ENCODE measurements at places on chromosomes 16 and 17.

- no peak for DNase-seq
Observed at GRCh38 chr17:70610161-70610560, 440.8 kb downstream of the KCNJ2 start.

- no peak for DNase-seq
Observed at GRCh38 chr16:85994492-85995490, 95.8 kb downstream of the IRF8 start.

DNA sequence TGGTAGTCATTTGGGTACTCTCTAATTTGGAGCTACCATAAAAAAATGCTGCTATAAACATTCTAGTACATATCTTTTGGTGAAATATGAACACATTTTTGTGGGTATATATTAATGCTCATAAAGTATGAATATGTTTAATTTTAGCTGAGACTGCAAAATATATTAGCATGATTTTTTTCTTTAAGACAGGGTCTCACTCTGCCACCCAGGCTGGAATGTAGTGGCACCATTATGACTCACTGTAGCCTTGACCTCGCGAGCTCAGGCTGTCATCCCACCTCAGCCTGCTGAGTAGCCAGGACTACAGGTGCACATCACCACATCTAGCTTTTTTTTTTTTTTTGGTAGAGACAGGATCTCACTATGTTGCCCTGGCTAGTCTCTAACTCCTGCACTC, 371.7 kb downstream of the SOX9 start:
- no peak for DNase-seq

DNA sequence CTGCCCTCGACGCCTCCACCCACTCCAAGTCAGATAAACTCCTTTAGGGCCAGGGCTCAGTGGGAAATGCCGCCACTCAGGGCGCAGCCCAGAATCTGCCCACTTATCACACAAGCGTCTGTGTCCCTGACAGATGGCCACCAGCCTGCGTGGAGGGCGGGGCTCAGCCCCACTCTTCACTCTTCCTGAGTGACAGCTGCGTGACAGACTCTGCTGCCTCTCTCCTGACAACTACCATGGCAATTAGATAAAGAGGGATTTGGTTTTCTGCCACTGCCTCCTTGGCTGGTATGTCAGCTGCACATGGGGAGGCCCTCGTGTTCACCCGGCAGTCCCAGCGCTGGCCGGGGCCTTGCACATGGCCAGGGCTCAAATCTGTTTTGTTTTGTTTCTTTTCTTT, 96.2 kb downstream of the RTN4RL1 start:
- DNase-seq = no peak

GRCh38 chr16:58026139-58026704, 668 bp downstream of the MMP15 start:
- DNase-seq = no peak

DNA sequence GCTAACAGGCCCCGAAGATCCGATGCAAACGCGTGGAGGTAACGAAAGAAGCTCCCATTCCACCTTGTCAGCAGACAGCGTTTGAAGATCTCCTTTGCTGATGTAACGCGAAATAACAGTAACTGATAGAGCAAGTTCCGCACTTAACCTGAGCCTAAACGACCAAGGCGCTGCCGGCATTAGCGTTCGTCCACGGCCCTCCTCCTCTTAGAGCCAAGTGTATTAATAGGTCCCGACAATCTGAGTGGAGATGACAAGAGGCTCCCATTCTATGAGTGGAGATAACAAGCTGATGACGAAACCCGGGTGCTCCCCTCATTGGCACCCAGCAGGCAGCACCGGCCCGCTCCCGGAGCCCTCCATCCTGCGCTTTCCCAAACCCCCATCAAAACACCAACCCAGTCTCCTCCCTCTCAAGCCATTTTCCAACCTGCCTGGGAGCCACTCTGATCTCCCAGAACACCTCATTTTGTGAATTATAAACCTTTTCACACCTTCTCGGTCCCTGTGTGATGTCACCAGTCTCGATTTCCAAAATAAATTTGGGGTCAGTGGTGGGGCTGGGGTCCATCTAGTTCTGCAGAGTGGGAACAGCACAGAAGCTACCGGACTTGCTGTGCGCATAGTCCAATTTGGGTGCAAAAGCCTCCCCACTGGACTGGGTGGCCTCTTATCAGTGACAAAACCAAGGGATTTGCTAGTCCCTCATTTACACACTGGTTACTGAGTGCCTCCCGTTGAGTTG, 35.4 kb upstream of the ARL4D start:
- DNase-seq = no peak

DNA sequence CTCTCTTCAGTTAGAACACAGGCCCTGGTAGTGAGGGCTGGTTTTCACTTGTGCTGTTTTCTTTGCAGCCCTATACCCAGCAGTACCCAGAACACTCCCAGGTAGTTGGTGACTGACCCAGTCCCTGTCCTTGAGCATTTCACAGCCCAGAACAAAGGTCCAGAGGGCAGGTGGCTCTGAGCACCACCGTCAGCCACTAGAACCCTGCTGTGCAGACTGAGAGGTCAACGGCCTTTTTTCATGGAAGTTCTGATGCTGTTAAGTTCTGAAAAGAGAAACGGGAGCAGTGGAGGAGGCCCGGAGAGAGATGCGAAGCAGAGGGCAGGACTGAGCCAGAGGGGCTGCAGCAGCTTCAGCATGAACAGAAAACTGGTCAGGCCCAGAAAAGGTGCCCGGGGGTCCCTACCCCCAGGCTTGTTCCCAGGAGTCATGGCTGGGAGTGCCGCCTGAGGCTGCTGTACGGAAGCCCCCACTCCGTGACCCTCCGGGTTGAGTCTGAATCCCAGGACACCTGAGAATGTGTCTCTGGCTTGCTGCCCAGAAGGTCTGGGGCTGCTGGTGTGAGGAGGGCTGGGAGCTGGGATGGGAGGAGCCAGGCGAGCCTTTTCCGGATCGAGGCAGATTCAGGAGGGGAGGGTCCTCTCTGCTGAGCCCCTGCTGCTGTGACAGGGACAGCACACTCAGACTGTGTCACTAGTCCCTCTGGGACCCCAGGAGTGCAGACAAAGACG, 8.7 kb downstream of the ZNF276 start:
- no peak for DNase-seq

GRCh38 chr16:87628940-87629339, 26.6 kb downstream of the JPH3 start:
- no peak for DNase-seq

- no peak for DNase-seq
Observed at GRCh38 chr16:69193855-69194254, 6.9 kb downstream of the SNTB2 start.

GRCh38 chr16:86392436-86393152, 117.7 kb upstream of the FOXF1 start:
- DNase-seq = no peak

DNA sequence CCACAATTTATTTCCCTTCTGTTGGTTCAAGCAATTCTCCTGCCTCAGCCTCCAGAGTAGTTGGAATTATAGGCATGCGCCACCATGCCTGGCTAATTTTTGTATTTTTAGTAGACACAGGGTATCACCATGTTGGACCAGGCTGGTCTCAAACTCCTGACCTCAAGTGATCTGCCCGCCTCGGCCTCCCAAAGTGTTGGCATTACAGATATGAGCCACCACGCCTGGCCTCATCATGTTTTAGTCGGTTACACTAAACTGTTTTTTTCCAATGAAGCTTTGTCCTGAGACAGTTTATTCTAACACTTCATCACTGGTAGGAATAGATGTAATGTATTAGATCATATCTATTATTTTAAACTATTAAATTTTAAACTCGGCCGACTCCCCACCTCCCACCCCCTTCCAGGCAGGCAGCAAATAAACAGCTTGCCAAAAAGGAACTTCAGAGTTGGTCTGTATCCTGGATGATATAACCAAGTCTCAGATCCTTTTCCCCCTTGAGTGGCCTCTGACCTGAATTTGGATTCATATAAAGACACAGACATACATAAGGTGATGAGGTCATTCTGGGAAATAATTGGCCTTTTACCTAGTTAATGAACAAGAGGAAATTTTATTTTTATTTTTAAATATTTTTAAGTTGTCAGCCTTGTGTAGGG, 18.4 kb upstream of the CORO6 start:
- DNase-seq = no peak

DNA sequence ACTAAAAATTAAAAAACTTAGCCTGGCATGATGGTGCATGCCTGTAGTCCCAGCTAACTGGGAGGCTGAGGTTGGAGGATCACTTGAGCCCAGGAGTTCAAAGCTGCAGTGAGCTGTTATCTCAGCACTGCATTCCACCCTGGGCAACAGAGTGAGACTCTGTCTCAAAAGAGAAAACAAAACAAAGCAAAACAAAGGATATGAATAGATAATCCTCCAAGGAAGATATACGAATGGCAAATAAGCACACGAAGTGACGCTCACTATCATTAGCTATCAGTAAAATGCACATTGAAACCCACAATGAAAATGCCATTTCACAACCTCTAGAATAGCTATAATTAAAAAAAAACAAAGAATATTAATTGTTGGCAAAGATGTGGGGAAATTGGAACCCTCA, 386.2 kb upstream of the CCL2 start:
- DNase-seq = no peak

DNA sequence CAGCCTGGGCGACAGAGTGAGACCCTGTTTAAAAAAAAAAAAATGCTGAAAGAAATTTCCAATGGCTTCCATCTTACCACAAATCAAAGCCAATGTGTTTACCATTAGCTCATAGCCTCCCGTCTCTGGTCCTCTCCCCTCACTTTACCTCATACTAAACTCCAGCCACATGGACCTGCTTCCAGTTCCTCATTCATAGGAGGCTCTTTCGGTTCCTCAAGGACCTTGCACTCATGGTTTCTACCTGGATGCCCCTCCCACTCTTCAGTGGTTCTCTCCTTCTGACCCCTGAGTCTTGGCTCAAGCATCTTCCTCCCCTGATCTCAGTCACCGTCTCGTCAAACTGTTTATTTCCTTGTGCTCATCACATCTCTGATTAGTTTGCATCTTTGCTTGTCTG, 3.8 kb upstream of the DEF8 start:
- DNase-seq = no peak

DNA sequence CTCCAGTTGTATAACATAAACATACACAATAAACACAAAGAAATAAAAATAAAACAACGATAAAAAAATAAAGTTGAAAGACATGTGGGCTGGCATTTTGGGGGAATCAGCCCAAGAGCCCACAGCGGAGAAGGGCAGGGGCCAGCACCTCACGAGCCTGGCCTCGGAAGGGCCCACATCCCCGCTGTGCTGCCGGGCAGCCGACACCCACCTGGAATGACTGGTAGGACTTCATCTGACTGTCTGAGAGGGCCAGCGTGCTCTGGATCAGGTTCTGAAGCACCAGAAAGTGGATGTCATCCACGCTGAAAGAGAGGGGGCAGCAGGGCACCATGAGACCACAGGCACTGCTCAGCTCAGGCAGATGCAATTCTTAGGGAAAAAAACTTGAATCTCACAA, 73.5 kb downstream of the GTF3C1 start:
- DNase-seq = no peak

DNA sequence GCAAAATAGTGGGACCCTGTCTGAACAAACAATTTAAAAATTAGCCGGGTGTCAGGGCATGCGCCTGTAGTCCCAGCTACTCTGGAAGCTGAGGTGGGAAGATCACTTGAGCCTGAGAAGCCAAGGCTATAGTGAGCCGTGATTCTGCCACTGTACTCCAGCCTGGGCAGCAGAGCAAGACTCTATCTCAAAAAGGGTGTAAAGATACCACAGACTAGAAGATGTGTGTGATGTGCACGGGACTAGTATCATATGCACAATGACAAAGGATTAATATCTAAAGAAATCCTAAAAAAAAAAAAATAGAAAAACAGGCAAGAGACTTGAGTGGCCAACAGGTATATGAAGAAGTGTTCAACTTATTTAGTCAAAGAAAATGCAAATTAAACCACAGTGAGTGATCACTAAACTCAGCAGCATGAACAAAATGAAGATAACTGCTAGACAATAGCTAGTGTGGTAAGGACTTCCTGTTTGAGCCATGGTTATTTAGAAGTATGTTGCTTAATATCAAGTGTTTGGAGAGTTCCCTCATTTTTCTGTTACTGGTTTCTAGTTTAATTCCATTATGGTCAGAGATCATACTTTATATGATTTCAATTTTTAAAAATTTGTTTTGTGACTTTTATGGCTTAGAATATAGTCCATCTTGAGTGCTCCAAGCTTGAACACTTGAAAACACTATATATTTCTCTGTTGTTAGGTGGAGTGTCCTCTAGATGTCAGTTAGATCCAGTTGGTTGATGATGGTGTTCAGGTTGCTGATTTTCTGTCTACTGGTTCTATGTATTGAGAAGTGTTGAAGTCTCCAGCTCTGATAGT, 14.7 kb upstream of the SLX4 start:
- no peak for DNase-seq

DNA sequence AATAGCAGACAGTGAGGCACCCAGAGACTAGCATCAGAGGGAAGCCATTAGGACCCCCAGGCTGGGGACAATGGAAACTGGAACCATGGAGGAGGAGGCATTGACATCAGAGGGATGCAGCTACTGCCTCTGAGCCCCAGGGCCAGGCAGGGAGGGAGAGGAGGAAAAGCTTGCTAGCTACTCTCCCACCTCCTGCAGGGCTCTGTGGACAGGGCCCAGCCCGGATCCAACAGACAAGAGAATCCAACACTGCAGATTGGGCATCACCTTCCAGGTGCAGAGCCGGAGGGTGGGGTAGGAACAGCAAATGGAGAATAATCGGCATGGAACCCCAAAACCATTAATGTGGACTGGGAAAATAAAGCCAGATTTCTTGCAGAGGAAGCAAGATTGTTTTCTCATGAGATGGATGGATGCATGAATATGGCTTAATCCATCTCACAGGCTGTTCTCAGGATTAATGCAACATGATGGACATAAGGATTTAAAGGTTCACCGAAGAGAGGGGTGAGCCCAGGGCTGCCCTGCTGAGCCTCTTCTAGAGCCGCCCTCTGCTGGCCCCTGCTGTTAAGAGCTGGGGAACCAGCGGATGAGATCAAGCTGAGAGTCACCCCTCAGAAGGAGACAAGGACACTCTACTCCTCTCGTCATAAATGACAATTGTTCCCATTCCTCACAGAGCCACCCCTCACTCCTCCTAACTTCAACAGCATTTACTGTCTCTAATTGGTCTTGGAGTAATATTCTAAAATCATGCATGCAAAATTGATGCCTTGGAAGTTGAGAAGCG, 48.8 kb downstream of the DNAH3 start:
- no peak for DNase-seq

GRCh38 chr17:8558144-8558543, 72.4 kb downstream of the MYH10 start:
- no peak for DNase-seq

GRCh38 chr17:68290268-68290954, 516 bp downstream of the SLC16A6 start:
- peak; percentile 28 for DNase-seq

DNA sequence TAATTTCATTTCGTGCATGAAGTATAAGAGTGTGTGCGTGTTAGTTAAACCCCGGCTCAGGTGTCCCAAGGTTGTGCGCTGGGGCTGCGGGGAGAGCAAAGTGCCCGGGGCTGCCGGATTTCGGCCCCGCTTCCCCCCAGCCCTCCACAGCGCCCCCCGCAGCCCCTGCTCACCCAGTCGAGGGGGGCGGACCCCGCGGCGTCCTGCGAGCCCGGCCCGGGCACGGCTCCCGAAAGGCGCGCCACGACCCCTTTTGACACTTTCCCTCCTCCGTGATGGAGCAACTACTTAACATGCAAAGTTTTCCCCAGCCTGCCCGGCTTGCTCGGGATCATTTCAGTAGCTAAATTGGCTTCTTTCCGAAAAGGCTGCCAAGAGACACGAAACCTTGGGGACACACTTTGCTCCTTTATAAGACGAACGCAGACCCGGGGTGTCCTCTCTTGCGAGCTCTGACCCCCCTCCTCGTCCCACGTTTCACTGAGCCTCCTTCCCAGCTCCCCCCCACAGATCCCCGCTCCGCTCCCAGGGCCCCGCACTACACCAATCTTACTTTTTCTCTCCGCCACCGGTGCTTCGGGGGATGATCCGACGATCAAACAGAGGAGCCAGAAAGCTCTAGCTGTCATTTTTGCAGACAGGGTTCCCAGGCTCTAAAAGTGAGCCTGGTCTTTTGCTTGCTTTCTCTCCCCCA, 552 bp downstream of the C17orf58 start:
- DNase-seq = no peak
